Skin of body (tissue), 3 donors: ENCODE measurements at places on chromosomes 5 and 9. TPM values are rescaled to one million over a fixed set of nuclear protein-coding genes. Genes with fewer than 3 reads are reported as not detected.

CARTPT gene
- not detected for total RNA-seq

SPATA6L gene
- total RNA-seq = 2.1 TPM

KIF4B gene
- not detected for total RNA-seq

SPATA31C1 gene
- total RNA-seq = not detected

SPAAR gene
- total RNA-seq = 0.79 TPM

GDA gene
- 1.5 TPM for total RNA-seq

NMUR2 gene
- total RNA-seq = 0.10 TPM

PCDHB5 gene
- 2.7 TPM for total RNA-seq

FOXD4 gene
- total RNA-seq = 0.10 TPM

SLC6A19 gene
- not detected for total RNA-seq

IL13 gene
- total RNA-seq = 0.10 TPM

ITGA1 gene
- total RNA-seq = 23.3 TPM

OLFM1 gene
- 4.8 TPM for total RNA-seq

F2RL1 gene
- total RNA-seq = 32.4 TPM

NCS1 gene
- 7.6 TPM for total RNA-seq

DDX4 gene
- not detected for total RNA-seq

TAF11L10 gene
- total RNA-seq = not detected

ORM2 gene
- 0.79 TPM for total RNA-seq

FOXD1 gene
- total RNA-seq = 1.4 TPM

PARP8 gene
- 14.5 TPM for total RNA-seq

FOXD4L4 gene
- total RNA-seq = 0.20 TPM

PHPT1 gene
- 70.4 TPM for total RNA-seq

ALDOB gene
- not detected for total RNA-seq

LCN15 gene
- total RNA-seq = not detected

NDFIP1 gene
- 104 TPM for total RNA-seq
